ENCODE measurements at places on chromosomes 6 and 20. TPM values are rescaled to one million over a fixed set of nuclear protein-coding genes. Genes with fewer than 3 reads are reported as not detected.

GRCh38 chr6:53152576-53152975 lies 3.9 kb upstream of the GCM1 start:
- no peak for DNase-seq

DNA sequence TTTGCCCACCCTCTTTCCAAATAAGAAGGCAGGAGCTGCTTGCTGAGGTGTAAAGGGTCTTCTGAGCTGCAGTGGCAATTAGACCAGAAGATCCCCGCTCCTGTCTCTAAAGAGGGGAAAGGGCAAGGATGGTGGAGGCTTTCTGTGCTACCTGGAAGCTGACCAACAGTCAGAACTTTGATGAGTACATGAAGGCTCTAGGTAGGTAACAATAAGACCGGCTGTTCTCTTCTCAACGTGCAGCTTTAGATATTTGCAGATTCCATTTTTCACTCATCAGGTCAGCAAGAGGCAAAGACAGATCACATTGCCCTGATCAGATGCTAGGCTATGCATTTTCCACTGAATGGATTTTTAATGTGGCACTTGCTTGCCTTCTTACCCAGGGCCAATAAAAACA lies at the start of gene FABP7:
Gene FABP7 (plus strand): TSS at position 50 of the 400 bp plus-strand sequence. CDS start 79 bp downstream, at position 129.
- no peak for DNase-seq

- DNase-seq = no peak
These were observed 6.5 kb downstream of the TGM6 start for GRCh38 chr20:2387180-2387577.

- DNase-seq = no peak
These were observed 27.5 kb downstream of the LAMA5 start for GRCh38 chr20:62339647-62340062.

TMEM244 gene
- total RNA-seq = not detected

DNA sequence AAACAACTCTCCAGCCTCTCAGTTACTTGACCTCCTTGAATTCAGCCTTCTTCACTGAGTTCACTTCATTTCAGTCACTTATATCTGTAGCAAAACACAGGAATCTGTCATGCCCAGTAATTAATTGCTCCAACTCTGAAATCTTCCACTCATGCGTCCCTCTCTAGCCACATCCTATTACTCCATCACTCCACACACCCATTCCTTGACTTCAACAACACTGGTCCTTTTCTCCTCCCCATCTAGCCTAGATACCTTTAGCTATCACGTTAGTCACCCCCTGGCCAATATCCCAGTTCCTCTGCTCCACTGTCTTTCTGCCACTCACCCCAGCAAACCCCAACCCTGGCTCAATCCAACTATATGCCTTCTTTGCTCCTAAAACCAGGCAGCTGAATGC lies 7.7 kb downstream of the ZHX3 start:
- DNase-seq = no peak

TMEM217 gene
- total RNA-seq = 2.0 TPM

- no peak for DNase-seq
These were observed 10.8 kb downstream of the MOCS3 start for GRCh38 chr20:50969435-50969834.

DNA sequence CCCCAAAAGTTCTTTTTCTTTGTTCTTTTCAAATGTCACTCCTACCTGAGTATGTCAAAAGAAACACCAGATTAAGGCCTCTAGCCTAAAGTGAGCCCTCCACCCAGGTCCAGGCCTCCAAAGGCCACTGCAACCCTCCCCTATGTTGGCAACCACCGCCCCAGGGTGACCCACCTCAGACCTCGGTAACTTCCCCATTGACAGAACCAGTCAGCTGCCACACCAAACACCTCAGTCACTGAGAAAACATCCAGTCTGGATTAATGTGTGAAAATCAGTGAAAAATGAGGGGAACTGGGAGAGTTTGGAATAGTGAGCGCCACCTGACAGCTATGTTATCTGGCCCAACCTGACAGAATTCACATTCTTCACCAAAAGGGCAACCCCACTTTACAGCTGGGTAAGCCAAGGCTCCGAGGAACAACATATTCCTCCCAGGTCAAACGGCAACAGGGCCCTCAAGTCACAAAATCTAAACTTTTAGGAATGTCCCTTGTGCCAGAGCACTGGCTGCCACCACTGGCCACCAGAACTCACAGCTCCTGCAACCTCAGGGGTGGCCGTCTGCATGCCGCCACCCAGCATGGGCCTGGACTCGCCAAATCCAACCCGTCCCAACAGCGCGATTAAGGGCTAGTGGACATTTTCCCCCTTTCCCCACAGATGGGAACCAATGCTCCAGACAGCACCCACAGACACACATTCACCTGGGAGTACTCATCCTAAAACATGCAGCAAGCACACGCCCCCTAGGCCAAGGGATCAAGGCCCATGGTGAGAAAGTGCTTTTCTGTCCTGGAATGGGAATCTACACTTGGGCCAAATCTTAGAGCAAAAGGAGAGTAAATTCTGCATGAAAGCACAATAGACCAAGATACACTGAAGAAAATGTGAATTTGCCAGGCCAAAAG lies 4.8 kb downstream of the TAF4 start:
- no peak for DNase-seq

DNA sequence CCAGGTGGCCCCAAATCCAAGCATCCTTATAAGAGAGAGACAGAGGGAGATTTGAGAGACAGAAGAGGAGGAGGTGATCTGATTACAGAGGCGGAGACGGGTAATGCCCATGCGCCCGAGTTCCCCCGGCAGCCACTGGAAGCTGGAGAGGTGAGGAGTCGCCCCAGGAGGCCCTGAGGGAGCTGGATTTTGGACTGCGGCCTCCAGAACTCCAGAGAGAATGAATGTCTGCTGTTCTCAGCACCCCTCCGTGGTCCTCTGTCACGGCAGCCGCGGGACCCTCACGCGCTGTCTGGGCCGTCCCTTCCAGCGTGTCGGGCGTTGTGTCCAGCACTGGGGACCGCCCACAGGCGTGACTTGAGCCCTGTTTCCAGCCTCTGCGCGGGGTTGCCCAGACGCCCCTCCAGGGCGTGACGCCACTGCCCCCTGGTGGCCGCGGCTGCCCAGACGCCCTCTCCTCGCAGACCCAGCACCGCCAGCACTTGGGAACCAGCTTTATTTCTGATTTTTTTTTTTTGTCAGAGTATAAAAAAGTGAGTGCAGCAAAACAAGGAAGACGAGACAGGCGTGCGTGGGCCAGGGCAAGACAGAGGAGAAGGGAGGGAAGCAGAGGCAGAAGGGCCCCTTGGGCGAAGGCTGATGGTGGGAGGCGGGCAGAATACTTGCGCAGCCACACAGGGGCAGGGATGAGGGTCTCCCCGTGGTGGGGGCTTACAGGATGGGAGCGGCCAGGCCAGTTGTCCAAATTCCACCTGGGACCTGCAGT lies 4.1 kb upstream of the ZNF512B start:
- peak; percentile 82 for DNase-seq

All from mesothelial cell of epicardium (in vitro differentiated cells).